ENCODE measurements at places on chromosomes 11 and 22.

DNA sequence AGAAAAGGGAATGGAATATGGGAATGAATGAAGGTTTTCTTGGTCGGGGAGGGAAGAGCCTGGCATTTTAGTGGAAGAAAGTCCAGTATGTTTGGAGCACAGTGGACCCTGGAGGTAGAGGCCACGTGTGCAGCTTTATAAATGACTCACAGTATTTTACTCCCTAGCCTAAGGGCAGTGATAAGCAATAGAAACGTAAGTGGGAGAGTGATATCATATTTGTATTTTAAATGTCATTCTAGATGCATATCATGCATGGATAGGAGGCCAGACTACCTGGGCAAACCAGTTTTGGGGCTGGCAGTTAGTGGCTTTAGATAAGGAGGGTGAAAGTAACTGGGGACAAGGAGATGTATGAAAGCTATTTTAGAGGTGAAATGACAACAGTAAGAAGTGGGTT is 174.1 kb downstream of the ARHGAP42 start:
- no peak for DNase-seq

DNA sequence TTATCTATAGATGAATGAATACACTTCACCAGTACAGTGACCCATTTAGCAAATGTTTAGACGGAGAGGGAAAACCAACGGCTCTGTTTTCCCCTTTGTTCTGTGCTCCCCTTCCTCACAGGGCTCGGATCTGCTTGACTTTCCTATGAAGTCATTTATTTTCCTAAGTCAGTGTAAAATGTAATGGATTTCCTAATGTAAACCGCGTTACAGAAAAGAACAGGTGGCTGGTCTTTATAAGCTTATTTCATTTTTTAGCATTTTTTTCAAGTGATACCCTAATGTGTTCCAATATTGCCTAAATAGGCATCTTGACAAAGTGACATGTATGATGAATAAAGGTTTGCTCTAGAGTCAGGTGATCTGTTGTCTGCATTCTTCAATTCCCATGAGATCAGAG is 207.5 kb downstream of the PGR start:
- DNase-seq = no peak

DNA sequence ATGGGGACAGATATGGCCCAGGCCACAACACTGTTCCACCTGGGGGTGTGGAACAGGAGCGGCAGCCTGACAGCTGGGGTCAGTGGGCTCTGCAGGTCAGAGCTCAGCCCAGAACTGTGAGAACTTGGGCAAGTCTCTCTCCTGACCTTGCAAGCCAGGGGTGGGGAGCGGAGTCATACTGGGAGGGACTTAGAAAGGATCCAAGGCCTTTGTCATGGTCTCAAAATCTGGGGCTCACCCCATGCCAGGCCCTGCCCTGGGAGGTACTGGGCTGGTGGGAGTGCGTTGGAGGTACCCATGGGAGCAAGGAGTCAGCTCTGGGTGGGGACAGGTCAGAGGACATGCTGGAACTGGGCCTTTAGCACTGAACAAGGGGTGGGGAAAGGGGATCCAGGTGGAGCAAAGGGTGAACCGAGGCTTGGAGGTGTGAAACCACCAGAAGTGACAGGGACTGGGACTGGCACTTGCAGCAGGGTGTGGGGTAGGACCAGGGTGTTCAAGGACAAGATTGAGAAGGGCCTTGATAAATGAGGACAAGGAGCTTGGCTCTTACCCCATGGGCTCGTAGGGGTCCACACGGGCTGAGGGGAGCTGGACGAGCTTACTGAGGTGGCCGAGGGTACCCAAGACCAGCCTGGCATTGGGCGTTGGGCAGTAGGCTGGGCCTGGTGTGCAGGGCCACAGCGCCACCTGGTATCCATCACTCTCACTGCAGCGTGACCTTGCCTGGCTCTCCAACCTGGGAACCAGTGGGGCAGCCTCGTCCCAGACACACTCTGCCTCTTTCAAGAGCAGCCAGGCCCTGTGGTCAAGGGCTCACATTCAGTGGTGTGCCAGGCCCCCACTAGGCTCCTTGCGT is 7.4 kb upstream of the PMM1 start:
- peak; percentile 24 for DNase-seq

DNA sequence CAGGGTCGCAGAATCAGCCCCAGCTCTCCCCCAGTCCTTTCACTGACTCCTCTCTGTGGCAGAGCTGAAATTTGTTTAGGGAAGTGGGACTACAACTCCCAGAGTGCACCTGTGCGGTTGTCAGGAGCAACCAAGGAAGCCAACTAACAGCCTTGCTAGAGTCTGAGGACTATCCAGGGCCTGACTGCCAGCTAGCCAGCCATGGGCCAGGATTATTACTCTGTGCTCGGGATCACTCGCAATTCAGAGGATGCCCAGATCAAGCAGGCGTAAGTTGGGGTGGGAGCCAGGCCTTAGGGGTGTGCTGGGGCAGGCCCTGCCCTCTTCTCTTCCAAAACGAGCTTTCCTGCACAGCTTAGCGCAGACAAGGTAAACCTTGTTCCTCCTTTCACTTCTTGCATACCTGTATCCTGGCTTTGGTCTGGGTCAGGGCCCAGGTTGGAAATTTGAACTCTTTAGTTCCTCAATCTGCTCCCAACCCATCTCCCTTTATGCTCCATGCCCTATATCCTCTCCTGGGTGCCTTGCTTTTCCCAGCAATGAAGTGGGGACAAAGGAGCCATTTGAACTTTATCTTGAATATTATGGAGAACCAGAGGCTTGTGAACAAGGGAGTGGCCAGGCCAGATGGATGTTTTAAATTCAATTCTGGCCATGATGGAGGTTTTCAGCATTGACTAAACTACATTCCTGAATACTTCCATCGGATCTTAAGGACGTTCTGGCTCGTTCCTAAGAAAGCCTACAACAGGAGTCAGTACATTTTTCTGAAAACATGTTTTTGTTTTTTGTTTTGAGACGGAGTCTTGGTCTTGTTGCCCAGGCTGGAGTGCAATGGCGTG is at the start of gene DNAJB13:
DNAJB13 (plus strand) TSS at position 158 of the 842 bp plus-strand sequence; CDS start at position 202, 44 bp downstream.
- DNase-seq = no peak

DNA sequence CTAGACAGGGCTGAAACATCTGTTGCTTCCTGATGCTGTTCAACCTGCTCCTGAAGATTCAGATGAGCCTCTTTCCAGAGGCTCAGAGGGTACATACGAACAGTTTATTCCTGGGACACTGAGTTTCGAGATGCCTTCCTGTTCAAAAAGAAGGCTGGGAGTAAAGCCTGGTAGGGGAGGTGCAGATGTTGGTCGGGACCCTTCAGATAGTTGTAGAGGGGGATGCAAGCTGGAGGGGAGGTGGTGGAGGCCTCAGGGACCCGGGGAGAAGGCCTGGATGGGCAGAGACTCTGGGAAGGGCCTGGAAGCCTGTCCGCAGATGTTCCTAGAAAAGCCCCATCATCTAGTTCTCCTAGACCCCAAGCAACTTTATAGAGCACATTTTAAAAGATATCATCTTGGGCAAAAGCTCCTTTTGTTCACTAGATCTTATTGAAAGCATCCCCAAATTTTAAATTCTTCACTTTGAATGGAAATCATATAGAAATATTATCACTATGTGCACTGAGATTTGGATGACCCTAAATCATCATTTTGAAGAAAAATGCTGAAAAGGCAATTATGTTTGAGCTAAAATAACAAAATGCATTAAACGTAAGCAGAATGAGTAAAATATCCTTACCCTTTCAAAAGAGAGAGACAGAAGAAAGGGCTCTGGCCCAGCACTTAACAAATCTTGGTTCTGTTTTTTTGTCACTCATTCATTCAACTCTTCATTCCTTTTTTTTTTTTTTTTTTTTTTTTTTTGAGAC is 41.2 kb downstream of the RTL6 start:
- no peak for DNase-seq

DNA sequence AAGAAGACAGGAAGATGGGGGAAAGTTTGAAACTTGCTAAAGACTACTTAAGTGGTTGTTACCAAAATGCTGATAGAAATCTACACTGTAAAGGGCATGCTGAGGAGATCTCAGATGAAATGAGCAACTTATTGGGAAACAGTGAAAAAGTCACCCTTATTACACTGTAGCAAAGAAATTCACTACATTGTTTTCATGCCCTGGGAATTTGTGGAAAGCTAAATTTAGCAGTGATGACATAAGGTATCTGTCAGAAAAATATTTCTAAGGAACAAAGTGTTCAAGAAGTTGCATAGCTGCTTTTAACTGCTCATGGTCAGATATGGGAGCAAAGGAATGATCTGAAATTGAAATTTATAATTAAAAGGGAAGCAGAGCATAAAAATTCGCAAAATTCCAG is 702.4 kb upstream of the LRRC4C start:
- DNase-seq = no peak

DNA sequence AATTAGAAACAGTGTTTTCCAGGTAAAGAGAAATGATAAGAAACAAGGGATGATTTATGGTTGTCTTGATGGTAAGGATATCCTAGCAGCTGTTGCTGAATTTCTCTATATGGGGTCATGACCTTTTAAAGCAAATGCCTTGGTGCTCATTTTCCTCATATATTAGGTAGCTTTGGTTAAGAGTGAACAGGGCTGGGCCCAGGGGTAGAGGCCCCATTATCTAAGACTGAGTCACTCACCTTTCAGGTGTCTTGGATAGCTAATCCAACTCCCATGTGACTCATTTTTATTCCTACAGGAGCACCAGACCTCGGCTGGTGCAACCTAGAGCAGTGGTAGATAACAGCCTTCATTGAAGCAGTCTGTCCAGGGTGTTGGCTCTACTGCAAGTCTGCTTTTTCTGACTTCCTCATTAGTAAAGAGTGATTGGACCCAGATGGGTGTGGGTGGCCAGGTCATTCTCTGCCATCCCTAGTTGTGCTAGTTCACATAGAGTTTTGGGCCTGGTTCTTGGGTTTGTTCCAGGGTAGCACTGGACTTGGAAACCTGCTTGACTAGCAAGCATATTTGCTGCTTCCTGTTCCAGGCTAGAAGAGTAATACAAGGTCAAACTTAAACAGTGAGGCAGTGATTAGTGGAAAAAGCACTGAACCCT is 37.4 kb downstream of the CTNND1 start:
- DNase-seq = no peak

DNA sequence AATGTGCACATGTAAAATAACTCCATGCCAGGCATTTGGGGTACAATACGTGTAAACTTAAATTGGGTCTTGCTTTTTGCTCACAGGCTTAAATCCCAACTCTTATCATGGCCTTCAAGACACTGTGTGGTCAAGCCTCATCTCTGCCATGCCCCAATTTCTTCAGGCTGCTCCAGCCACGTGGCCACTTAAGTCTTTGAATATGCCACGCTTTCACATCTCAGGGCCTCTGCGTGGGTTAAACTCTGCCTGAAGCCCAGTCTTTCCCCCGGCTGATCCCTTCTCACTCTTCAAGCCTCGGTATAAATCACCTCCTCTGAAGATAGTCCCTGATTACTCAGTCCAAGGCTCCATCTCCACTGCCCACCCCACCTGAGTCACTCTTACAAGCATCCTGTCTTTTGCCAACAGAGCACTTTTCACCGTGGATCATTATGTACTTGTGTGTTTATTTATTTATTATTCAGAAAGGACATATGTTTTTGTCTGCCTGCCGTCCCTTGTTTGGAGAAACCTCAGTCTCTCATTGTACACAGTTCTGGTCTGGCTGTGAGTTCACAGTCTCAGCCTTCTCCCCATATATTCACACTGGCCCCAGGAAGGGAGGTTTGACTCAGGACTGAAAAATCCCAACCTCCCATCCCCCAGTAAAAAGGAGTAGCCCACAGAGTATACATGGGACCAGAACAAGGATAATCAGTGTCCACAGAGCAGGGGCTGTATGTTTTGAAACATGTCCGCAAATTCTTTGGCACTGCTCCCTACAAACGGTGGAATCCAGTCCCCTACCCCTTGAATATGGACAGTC is 344.7 kb downstream of the MN1 start:
- DNase-seq = peak; percentile 35

DNA sequence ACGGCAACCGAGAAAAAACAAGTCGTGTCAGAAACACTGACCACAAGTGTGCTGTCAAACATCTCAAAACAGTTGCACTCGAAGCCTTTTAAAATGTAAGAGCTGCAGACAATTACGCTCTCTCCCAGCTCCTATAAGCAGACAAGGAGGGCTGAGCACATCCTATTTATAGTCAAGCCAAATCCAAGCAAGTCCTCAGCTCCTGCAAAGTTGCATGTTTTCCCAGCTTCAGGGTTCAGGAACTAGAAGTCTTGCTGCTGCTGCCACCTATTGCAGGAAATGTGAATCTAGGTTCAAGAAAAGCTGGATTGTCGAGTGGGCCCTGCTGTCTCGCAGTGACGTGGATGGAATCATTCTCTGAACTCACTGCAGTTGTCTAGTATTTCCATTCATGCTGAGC is 15.5 kb downstream of the EFCAB6 start:
- DNase-seq = no peak

DNA sequence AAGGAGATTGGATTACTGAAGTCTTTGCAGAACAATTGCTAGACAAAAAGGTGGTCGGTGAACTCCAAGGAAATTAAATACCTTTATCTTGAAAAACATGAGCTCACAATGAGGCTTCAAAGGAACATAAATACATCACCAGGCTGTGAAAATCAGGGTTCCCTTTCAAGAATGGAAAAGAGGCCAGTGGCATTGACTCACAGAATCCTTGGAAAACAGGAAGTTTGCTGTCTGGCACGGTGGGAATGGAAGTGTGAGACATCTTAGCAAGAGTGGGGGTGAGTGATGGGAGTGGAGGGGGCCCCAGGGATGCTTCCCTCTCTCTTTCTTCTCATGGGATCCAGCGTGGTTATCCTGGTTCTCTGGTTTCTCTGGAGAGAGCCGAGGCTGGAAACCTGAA is 48.9 kb upstream of the TBCEL start:
- DNase-seq = no peak

GRCh38 chr22:40586781-40587180 is 49.7 kb downstream of the MRTFA start:
- no peak for DNase-seq

DNA sequence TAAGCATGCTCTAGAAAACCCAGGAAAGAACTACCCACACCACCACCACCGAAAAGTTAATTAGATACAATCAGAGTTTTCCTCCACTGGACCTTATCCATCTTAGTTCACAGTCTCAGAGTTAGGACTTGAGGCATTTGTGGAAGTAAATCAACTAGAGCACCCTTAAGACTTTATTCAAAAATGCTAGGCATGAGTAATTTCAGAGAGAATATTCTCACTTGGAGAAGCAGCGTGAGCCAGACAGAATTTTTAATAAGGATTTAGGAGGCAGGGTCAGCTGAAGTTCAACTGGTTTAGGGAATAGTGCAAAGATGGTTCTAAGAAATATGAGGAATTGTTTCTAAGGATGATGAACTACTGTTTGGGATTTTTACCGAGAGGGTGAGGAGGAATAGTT is 1.2 kb upstream of the OLFML1 start:
- no peak for DNase-seq

GRCh38 chr22:28627791-28628190 is 51.8 kb downstream of the TTC28 start:
- DNase-seq = no peak

DNA sequence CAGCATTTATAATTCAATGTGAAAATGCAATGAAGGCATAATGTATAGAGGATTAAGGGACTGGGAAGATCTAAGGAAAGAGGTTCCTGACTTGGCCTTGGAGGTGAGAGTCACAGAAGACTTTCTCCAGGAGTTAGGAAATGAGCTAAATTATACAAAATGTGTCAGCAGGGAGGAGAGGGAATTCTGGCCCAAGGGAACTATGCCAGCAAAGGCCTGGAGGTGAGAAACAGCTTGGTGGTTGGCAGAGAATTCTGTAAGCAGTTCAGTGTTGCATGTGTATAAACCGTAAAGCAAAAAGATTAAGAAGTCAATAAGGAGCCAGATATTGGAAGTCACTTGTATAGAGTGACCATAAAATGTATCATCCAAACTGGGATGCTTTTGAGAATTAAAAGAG is 142.2 kb upstream of the SESN3 start:
- DNase-seq = no peak

- no peak for DNase-seq
Measured at GRCh38 chr11:788953-789940, 643 bp downstream of the CEND1 start.

GRCh38 chr11:35099278-35100012 is 39.5 kb upstream of the CD44 start:
- no peak for DNase-seq

Measured in smooth muscle cell of the brain vasculature (primary cell).